ENCODE measurements at places on chromosomes 1 and 21.

GRCh38 chr1:89610457-89611011 lies 22.4 kb upstream of the LRRC8C start:
- DNase-seq, result no peak

DNA sequence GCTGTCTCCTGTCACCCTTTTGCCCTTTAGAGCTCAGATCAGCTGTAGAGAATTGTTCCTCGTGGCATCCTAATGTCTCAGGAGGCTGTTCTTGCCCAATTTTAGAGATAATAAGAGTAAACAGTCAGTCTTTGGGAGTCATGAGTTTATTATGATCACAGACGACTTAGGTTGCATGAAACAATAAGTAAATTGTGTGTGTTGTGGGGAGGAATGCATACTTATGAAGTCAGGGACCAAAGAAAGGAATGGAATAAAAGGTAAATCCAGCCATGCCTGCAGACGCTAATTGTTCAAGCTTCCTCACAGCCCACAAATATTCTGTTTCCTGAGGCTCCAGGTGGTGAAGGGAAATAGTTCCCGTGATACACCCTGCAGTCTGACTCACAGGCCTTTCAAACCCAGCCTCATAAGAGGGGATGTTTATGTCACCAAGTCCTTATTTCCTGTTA lies 897 bp downstream of the EPHX4 start:
- DNase-seq, result no peak

- no peak for DNase-seq
These were observed 107.9 kb downstream of the ZFYVE9 start for GRCh38 chr1:52249831-52250230.

- no peak for DNase-seq
These were observed 586.4 kb downstream of the DPYD start for GRCh38 chr1:97334454-97334853.

- no peak for DNase-seq
These were observed 201.0 kb upstream of the CAMK1G start for GRCh38 chr1:209382231-209383100.

- DNase-seq, result no peak
These were observed 18.9 kb downstream of the TNNT2 start for GRCh38 chr1:201358596-201358995.

DNA sequence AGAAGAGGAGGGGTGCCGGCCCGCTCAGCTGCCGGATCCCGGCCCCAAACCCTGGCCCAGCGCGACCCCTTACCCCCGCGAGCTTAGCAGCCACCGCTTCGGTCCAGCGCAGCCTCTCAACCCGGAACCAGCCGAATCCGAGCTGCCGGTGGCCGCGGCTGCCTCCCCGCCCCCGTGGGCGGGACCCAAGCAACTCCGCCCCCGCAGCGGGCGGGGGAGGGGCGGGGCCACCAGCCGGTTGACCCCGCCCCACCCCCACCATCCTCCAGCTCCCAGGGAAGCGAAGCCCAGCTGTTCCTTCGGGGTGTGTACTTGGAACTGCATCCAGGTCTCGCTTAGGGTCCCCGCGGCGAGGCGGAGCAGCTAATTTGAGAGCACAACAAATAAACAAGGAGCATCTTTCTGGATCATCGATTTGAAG lies at the start of gene TRIM62:
TSS of gene TRIM62 (minus strand) at position 123 of the 421 bp plus-strand sequence. CDS start 611 bp downstream, outside the sequence.
- DNase-seq, result peak; percentile 75

- DNase-seq, result no peak
These were observed 399.3 kb downstream of the PTPRC start for GRCh38 chr1:199038156-199038555.

All from hypothalamus (tissue), 51 donors.